ENCODE measurements at places on chromosomes 7 and 10.
A peak's percentile ranks its signal among the peaks of the same experiment; 100 is the strongest.

- DNase-seq, result no peak
These were observed 179.2 kb upstream of the ZMIZ1 start for GRCh38 chr10:78889536-78890063.

- no peak for DNase-seq
These were observed 38.9 kb downstream of the MET start for GRCh38 chr7:116710764-116711452.

DNA sequence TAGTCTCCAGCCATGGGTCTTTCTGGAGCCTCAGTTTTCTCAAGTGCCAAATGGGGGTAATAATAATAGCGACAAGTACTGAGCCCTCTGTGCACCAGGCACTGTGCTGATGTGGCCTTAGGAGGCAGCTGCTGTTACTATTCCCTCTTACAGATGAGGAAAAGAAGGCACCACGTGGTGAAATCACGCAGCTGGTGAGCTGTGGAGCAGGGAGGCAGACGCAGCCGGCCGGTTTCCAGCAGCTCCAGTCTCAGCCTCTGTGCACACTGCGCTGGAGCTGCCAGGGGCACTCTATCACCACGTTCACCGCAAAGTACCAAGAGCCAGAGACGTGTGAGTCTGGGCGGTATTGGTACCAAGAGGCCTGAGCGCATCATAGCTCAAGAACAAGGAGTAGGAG is 9.6 kb downstream of the PYROXD2 start:
- no peak for DNase-seq

- no peak for DNase-seq
These were observed 21.0 kb upstream of the RALA start for GRCh38 chr7:39602351-39602750.

GRCh38 chr10:62561151-62561550 is 187.0 kb downstream of the ZNF365 start:
- no peak for DNase-seq

DNA sequence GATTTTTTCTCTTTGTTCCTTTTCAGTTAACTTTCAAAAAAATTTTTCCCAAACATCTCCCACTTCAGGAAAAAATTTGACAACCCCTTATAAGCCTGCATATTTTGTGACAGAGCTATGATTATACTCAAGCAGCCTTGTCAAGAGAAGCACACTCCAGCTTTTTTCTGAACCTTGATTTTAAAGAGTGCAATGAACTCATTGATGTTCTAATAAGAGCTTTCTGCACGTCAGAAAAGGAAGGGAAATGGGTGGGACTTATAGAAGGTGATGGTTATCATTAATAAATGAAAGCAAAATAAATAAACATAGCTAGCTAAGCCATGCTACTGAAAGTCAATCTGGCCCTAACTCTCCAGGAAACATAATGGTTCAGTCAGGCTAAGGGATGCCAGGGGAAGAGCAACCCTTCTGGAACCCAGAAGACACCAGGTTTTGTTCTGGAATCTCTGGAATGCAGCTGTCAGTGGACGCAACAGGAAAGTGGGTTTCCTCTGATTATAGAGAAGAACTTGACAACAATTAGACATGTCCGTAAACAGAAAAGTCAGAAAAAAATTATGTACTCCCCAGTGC is 76.1 kb downstream of the NHLRC2 start:
- DNase-seq, result no peak

DNA sequence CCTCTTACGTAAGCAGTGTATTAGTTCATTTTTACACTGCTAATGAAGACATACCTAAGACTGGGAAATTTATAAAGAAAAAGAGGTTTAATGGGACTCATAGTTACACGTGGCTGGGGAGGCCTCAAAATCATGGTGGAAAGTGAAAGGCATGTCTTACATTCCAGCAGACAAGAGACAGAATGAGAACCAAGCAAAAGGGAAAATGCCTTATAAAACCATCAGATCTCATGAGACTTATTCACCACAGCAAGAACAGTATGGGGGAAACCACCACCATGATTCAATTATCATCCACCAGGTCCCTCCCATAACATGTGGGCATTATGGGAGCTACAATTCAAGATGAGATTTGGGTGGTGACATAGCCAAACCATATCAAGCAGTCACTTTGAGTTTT is 126.3 kb upstream of the CXCL12 start:
- no peak for DNase-seq

DNA sequence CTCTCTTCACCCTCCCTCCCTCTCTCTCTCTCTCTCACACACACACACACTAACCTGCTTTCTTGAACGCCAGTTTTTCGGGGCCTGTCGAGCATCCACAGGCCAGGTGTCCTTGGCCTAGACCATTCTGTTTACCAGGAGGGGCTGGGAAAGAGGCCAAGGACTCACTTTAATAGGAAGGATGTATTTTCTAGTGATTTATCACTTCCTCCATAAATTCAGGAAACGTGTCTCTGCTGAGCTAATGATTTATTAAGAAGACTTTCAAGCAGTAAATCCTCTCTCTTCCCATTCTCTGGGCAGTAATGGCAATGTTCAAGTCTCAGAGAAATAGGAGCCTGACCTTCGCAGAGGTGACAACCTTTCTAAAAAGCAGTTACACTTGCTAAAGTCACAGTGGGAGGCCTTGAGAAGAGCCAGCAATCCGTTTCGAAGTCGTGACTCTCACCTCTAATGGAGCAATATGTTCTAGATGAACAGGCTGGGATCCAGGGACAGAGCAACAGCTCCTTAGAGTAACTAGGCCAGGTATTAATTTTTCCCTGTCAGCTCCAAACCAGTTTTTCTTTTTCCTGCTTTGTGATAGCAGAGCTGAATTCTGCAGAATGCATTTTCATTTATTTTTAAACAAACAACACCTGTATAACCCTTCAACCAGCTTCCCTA is 1357.5 kb upstream of the SORCS1 start:
- peak; percentile 15 for DNase-seq

- peak; percentile 14 for DNase-seq
These were observed 59.5 kb upstream of the PRPS1L1 start for GRCh38 chr7:18087026-18087686.

- no peak for DNase-seq
These were observed 10.8 kb downstream of the BTRC start for GRCh38 chr10:101364721-101365120.

- DNase-seq, result no peak
These were observed 23.9 kb upstream of the LEP start for GRCh38 chr7:128217030-128217805.

GRCh38 chr7:39269034-39269433 is 291.3 kb downstream of the POU6F2 start:
- DNase-seq, result no peak

GRCh38 chr10:122446668-122447423 is 7.6 kb upstream of the ARMS2 start:
- DNase-seq, result peak; percentile 60

GRCh38 chr7:5532536-5533335 is 109.1 kb upstream of the TNRC18 start:
- DNase-seq, result no peak

DNA sequence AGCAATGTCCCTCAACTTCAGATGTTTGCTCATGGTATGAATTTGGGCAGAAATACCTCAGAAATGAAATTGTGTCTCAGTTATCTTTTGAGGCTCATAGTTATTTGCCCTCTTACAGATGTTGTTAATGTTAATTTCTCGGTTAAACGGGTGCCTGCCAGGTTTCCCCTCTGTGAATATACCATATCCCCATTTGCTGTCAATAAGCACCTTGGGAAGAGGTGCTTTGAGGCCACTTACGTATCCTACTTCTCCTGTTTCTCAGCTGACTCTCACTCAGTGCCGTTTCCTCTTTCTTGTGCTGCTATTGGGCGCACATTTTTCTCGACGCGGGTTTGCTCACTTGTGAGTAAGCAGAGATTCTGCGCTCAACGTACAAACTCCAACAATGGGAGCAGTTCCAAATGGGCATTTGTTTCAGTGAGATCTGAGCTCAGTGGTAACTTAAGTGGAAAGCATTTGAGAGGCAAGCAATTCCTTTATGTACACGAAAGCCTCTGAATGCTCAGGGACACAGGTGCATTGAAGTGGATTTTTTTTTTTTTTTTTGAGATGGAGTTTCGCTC is 34.8 kb upstream of the JAKMIP3 start:
- peak; percentile 25 for DNase-seq
